Stimulated activated CD8-positive, alpha-beta memory T cell treated with anti-CD3 and anti-CD28 coated beads, Interleukin-7, amount 100 ng/mL, for 4 hours (primary cell): ENCODE measurements at places on chromosomes 3 and 15.
A peak's percentile ranks its signal among the peaks of the same experiment; 100 is the strongest.

DNA sequence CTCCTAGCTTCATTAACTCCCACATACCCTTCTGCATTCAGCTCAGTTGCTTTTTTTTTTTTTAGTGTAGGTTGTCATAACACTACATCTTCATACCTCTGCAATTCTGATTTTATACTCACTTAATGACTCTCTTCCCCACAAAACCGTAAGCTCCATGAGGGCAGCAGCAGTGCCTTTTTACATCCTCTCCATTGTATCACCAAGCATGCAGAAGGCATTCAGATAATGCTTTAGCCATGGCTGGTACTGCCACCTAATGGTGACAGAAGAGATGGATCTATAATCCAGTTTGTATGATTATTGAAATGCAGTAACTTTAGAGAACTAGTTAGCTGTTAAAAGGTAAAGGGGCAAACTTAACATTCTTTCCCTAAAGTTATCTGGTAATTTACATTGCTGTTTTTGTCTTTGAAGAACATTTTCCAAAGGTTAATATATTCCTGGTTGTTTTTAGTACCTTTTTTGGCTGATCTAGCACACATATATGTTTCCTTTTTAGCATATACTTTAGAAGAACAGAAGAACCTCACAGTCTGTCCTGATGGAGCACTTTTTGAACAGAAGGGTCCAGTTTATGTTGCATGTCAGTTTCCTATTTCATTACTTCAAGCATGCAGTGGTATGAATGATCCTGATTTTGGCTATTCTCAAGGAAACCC is 36.8 kb downstream of the ATP1B3 start:
- DNase-seq, result no peak

DNA sequence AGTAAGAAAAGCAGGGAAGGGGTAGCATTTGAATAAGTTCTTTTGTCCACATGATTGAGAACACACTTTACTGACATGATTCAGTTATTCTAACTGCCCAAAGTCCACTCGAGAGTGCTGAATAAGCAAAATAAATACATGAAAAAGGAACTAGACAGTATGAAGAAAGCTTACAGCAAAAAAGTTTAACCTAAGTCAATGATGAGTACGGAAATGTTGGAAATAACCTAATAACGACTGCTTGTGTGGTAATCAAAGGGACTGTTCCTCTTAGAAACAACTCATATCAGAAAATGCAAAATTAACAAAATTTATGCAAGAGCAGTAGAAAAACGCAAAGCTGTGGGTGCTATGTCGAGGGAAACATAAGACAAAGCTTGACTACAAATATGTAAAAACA is 36.6 kb downstream of the DMXL2 start:
- DNase-seq, result no peak

DNA sequence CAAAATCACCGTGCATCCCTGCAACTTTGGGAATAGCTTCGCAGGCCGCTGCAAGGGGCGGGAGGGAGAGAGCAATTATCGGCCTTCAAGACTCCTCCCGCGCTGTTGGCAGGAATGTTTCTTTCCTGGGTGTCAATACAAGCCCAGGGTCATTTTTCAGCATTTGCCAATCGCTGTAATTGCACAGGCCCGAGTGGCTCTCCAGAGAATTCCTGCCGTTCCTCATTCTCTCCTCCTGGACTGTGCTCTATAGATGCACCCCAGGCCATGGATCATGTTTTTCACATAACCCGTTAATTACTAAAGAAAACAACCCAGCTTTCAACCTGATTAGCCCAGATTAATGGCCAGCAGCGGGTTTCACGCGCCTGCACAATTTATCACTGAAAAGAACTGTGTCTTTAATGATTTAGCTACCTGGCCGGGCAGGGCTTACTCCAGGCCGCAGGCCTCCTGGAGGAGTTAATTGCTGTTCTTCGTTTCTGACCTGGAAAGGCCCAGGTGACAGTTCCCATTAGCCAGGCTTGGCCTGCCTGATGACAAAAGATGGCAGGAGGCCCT is 144.3 kb downstream of the OPA1 start:
- DNase-seq, result no peak

- peak; percentile 77 for DNase-seq
Observed at GRCh38 chr3:184335661-184336546, 1.5 kb upstream of the FAM131A start.

DNA sequence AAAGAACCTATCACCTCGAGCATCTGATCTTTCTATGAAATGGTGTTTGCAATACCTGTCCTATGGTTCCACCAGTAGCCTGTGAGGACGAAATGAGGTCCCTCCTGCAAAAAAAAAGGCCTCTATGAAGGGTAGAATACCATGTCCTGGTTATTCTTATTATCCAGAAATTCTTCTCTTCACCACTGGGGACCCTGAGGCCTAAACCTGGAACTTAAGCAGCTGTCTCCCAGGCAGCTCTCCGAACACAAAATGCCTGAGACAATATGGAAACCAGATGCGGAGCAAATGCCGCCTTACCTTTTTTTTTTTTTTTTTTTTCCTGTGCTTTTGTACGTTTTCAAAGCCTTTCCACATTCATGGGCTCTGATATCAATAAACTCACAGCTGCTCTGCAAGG is 62.1 kb upstream of the WNT5A start:
- DNase-seq, result no peak
